ENCODE measurements at places on chromosomes 4 and X.

DNA sequence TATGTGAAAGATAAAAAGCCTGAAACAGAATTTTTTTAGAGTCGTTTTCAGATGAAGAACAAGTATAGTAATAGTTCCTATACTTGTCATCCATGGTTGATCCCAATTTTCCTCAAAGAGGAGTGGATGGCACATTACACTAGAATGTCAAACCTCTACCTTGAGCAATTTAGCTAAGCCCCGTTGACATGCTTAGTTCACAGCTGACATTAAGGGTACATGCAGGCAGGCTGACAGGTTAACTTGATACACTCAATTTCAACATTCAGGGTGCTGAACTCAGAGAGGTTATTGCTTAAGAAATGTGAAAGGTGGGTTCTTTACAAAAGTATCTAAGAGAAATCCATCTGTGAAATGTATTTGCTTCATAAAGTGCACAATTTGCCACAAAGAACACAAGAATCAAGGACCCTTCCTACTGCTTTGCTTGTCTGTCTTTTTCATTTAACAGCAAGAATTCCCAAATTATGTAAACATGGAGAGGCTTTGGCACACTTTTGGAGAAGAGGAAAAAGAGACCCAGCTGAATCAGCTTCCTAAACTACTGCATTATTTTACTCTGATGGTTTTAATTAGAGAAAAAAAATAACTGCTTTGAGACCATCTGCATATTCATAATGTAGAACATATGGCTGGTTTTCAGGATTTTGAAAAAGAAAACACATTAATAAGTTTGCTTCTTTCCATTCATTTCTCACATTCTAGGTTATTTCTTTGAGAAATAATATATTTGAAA, 122.5 kb upstream of the DDIT4L start:
- no peak for DNase-seq

DNA sequence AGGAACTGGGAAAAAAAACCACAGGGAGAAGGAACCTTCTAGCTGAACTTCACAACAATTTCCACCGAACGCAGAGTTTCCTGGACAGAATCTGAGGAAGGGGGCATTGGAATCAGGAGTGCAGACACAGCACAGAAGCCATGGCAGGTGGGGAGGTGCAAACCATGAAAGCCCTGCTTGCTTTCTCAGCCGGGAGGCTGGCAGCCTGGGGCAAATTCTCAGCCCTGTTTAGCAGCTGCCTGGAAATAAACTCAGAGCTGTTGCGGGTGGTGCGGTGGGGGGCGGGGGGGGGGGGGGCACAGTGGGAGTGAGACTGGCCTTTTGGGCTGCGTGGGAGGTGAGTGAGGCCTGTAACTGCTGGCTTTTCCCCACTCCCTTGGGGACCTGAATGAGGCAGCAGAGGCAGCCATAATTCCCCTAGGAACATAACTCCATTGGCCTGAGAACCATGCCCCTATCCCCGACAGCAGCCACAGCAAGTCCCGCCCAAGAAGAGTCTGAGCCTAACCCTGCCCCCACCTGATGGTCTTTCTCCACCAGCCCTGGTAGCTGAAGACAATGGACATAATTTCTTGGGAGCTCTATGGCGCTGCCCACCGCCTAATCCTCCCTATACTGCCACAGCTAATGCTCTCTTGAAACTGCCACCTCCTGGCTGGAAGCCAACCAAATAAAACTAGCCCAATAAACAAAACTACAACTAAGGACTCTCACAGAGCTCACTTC, 176.3 kb downstream of the FAM13A start:
- no peak for DNase-seq

DNA sequence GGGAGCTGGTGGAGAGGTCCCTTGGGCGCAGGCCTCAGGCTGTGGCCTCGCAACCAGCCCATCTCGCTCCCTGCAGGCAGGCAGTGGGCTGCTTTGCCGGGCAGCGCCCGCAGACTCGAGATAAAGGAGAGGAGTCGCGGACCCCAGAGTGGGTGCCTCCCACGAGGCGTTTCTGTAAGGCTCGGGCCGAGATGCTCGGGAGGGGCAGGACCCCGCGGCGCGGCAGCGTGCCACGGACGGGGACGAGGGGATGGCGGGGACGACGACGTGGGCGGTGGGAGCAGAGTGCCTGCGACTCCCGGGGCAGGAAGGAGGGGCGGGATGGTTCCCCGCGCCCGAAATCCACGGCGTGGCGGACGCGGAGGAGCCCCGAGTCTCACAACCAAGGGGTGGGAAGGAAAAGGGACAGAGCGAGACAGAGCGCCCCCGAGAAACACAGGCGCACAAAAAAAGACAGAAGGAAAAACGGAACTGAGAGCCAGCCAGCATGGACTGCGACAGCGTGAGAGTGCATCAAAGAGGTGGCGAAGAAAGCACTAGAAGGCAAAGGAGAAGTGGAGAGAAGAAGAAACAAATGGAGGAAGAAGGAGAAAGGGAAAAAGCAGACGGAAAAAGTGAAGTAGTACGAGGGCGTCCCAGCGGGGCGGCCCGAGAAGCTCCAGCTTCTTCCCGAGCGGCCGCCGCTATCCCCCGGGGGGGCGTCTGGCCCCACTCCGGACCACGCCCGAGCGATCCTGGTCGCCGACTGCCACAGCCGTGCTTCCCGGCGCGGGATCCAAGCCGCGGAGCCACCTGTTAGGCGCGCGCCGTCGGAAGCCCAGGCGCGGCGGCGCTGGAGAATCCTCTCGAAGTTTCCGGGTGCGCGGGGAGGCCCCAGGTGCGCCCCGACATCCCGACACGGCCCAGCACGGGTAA, 1.5 kb downstream of the BEND4 start:
- peak; percentile 22 for DNase-seq

DNA sequence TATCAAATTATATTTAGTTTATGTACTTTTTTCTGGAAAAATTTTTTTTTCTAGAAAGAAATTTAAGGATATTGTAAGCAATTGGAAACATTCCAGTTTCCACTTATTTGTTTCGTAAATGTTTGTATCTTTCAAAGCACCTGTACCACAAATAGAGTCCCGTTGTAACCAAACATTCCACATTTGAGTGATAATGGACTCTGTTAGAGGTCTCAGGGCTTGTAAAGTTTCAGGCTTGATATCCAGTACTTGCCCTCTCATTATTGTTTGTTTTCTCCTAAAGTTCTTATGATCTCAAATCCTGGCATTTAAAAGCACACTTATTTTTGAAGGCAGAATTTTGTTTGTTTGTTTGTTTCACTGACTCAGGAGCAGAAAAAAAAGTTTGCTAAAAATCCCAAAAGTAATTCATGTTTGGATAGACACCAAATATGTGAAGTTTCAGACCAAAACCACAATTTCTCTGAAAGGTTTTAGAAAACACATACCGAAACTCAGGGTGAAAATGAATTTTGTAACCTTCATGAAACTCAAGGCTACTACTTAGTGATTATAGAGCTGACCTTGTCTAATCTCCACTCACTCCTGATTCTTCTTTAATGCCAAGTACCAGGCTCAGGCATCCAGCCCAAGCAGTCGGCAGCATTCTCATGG, 5.7 kb upstream of the TMEM192 start:
- peak; percentile 34 for DNase-seq

DNA sequence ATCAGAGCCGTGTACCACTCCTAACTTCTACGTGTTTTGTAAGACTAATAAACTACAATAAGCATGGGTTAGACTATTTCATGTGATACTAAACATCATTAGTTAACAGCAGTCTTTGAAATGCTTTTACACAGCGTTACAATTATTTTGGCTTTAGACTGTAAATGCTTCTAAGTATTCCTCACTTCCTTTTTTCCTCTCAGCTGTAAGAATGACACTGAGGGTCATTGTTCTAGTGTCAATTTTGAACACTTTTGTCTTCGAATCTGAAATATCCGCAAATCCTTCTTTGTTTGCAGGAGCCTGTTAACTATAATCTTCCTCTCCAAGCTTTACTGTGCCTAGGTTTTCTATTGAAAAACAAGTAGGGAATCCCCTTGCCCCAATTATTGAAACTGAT, 1.5 kb downstream of the ABCE1 start:
- DNase-seq, result peak; percentile 10

GRCh38 chrX:96424007-96424406, 260.6 kb upstream of the DIAPH2 start:
- no peak for DNase-seq

DNA sequence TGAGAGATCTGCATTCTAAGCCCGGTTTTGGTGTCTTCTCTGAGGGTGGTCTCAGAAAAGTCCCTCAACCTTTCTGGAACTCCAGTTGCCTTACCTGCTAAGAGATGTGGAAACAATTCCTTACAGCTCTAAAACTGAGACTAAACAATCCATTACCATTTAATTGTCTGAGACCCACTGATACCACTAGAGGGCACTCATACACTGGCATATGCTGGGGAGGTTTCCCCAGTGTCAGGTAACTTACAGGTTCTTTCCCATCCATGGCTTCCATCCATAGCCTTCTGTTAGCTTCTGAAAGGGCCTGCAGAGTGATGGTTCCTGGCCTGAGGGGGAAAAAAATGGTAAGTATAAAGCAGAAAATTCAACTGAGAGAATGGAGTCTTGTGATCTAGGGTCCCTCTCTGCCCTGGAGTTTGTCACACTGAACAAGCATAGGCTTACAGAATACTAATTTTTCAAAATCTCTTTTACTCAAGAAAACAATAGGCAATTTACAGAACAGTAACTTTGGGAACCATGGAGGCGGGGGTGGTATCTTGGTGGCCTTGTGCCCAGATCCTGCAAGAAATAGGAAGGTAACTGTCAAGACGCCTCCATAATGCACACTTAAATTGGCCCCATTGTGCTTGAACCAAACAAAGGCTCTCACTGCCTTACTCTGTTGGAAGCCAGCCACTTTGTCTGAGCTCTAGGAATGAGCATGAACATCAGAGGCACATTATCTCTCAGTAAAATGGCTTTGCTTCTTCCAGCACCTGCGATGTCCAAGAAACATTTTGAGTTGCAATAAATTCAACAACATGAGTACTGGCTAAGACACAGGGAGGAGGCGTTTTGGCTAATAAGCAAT, 236.1 kb downstream of the OPHN1 start:
- no peak for DNase-seq

GRCh38 chr4:62571494-62571893, 1371.4 kb downstream of the ADGRL3 start:
- no peak for DNase-seq

GRCh38 chr4:8156617-8157016, 2.0 kb downstream of the ABLIM2 start:
- DNase-seq, result no peak

GRCh38 chrX:130718137-130718536, 184.9 kb downstream of the ENOX2 start:
- DNase-seq, result no peak

DNA sequence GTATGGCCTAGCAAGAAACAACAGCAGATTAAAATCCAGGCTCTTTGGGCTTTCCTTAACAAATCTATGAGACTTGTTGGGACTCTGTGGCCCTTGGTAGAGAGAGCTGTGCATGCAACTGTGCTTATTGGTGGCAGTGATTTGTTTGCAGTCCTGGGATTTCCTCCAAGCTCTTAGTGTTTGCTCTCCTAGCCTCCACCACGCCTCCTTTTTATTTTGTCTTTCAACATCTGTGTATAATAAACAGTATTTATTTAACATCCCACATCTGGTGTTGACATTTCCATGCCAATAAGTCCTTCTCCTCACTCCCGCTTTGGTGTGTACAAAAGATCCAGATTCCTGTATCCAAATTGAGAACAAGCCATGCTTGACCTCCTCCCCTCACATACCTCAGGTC, 3.1 kb downstream of the TNMD start:
- DNase-seq, result no peak

DNA sequence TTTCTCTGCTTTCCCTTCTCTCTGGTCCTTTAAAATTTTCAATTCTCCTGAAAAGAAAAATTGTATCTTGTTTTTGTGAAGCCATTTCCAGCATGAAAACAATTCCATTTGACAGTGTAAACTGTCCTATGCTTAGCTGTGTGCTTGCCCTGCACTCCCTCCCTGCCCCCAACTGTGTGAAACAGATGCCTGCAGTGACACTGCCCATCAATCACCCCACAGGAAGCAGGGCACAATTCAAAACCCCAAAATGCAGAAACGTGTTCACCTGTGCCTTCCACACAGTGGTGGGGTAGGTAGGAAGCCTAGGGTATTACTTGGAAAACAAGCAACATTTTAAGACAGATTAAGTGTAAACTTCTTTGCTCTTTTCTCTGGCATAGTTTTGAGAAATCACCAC, 6.2 kb upstream of the FHDC1 start:
- no peak for DNase-seq

GRCh38 chr4:153297116-153297515, 47.4 kb upstream of the MND1 start:
- DNase-seq, result no peak

DNA sequence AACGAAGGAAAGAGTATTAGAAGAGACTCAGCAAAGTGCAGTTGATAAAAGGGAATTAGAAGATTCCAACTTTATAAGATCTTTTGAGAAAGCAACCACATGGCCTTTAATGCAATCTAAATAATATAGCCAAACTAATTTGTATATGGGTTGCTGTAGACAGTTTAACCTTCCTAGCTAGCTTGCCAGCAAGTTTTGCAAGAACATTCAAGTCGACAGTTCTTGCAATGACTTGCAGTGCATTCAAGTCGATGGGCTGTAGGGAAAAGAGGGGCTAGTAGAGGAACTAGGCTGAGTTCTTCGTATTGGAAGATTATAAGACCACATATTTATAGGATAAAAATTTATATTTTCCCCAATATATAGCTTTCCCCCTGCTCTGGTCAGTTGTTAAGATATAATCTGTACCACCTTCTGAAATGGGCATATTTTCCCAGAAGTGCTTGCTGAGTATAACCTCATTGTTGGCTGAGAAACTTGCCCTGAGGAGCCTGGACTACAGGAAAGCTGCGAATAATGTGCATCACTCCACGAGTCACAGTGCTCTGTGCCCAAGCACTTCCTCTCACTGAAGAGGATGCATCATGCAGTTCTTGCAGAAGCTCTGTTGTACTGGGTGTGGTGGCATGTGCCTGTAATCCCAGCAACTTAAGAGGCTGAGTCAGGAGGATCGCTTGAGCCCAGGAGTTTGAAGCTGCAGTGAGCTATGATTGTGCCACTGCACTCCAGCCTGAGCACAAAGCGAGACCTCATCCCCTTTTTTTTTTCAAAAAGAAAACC, 56.7 kb downstream of the DOCK11 start:
- DNase-seq, result no peak

DNA sequence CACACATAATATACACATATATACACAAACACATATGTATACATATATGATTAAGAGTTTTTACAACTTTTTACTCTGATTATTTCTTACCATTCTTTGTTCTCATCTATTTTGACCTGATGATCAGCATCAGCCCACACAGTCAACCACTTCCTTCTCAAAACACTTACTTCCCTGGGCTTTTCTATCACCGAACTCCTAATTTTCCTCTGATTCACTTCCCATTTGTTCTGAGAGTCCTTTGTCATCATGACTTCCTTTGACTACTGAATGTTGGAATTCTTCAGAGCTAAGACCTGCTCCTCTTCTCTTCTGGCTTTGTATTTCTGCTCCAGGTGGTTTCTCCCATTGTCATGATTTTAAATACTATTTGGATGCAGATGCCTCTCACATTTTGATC, 209.5 kb upstream of the AFF2 start:
- DNase-seq, result no peak

Data from GM06990 (cell line).